ENCODE measurements at places on chromosomes 16 and 17. TPM values are rescaled to one million over a fixed set of nuclear protein-coding genes. Genes with fewer than 3 reads are reported as not detected.

Gene VWA3A
- not detected for total RNA-seq

GRCh38 chr17:36931697-36932382, 5.4 kb upstream of the LHX1 start:
- DNase-seq, result no peak

Gene ITGAL
- total RNA-seq, result not detected

GRCh38 chr16:54128629-54129234, 157.9 kb downstream of the IRX3 start:
- DNase-seq, result no peak

DNA sequence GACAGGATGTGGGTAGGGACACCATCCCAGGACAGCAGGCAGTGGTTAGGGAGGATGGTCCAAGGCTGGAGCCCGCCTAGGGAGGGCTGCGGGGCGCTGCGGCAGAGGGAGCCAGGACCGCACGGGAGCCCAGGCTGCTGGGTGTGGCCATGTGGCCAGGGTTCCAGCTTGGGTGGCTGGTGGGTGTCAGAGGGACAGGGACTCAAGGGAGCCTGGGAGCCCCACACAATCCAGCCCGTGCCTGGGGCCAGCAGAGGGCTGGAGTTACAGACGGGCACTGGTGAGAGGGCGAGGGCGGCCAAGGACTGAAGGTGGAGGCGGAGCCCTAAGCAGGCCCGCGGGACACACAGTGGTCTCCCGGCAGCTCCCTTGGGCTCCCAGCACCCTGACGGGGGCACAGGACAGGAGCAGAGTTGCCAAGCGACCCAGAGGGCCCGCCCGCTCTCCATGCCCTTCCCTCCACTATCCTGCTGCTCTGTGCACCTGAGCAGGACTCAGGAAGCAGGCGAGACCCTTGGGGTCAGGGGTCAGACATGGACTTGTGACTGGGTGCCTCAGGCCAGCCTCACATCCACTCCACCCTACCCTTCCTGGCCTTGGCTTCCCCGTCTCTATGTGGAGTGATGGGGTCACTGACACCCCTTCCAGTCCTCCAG, 7.1 kb downstream of the MRPL28 start:
- peak; percentile 92 for DNase-seq

DNA sequence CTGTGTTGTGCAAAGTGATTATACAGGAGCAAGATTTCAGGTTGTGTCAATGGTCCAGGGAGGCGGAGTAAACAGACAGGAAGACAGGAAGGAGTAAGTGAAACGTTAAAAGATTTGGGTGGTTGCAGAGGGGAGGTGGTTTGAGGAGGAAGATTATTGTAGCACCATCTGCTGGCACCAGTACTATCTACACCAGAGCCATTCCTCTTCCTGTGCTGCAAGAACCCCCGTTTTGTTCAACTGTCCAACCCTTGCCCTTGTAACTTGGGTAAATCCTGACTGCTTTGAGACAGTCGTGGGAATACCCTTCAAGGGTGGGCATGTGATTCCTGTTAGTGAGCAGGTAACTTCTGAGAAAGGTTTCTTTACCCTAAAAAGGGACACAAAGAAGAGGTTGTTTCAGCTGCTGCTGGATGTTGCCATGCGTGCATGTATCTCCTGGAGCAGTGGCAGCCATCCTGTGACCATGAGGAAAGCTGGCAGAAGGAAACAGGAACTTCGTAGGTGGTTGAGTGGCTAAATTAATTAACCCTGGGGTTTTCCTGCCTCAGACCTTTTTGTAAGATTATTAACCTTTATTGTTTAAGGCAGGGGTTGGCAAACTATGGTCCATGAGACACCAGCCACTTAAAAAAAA, 124.1 kb downstream of the PRKCA start:
- no peak for DNase-seq

- DNase-seq, result no peak
Measured at GRCh38 chr16:62568926-62569325, 532.7 kb upstream of the CDH8 start.

DNA sequence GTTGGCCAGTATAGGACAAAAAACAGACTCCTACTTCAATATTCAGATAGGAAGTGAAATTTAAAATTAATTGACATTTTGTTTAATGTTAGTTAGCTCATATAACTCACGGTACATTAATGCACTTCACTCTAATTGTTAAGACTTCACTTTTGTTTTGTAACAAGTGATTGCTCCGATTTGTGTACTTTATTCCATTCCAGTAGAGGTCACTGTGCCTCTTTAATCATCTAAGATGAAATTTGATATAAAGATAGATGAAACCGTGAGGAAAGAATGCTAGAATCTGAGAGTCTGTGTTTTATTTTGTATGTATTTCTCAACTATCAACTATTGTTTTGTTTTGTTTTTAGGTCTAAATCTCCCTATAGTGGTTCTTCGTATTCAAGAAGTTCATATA, 29.0 kb downstream of the RBBP6 start:
- no peak for DNase-seq

GRCh38 chr16:89845417-89845816, 17.1 kb downstream of the SPIRE2 start:
- no peak for DNase-seq

GRCh38 chr16:19744670-19745069, 26.6 kb downstream of the IQCK start:
- no peak for DNase-seq

DNA sequence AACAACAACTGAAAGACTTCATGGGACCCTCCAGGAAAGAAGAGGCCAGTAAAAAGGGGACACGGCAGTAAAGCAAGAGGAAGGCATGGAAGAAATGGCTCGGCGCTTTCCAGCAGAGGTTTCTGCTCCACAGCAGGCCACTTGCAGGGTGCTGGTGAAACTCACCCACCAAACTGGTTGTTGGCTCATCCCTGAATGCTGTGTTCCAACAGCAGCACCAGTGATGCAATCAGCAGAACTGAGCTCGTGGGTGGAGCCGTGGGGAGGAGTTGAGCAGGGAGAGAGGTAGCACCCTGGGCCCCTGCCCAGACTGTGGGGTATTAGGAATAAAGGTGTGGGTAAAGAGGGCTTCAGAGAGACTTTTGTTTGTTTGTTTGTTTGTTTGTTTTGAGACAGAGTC, 62.8 kb upstream of the ADCY9 start:
- peak; percentile 39 for DNase-seq

Gene RND2
- total RNA-seq, result 1.5 TPM

DNA sequence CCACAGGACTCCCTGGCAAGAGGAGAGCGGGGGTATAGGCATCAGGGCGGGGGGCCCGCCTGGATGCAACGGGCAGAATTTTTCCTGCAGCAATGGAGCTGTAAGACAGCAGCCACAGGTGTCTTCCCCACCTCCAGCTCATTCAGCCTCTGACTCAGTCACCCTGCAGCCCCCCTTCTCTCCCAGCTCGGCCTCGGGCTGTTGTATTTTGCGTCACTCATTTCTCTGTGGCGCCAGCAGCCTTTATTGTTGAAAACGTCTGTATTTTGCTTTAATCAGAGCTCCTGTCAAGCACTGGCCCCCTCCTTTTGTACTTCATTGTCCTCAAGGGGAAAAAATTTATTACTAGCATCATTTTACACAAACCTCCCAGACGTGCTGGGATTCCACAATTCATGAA, 117.7 kb downstream of the WSCD1 start:
- DNase-seq, result no peak

Gene CCL1
- total RNA-seq, result not detected

GRCh38 chr16:19582050-19582831, 26.7 kb downstream of the VPS35L start:
- DNase-seq, result no peak

GRCh38 chr17:82418001-82418986, at the start of the genes HEXD and OGFOD3:
Gene HEXD (plus strand): TSS chr17:82418347. CDS start chr17:82419800, 1,453 bp downstream.
Gene OGFOD3 (minus strand): TSS chr17:82418586. CDS start chr17:82418485, 101 bp downstream.
- no peak for DNase-seq
